ENCODE measurements at places on chromosomes 4 and X.

GRCh38 chr4:14130551-14130950 lies 503.0 kb upstream of the BOD1L1 start:
- DNase-seq, result no peak

DNA sequence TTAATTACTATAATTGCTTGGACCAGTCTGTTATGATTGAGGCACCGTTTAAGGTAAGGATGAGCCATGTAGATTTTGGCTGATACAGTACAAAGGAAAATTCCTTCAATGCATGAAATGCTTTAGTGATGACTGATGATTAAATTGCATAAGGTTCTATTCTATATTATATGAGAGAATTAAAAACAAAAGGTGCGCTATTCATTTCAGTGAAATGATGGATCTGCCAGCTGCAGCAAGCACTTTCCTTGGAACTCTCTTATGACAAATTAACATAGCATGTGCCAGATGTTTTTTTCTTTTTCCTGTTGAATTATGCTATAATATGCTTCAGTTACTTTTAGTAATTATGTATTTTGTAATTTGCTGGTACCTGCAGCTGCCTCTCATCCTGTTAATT lies 98.5 kb downstream of the JADE1 start:
- no peak for DNase-seq

DNA sequence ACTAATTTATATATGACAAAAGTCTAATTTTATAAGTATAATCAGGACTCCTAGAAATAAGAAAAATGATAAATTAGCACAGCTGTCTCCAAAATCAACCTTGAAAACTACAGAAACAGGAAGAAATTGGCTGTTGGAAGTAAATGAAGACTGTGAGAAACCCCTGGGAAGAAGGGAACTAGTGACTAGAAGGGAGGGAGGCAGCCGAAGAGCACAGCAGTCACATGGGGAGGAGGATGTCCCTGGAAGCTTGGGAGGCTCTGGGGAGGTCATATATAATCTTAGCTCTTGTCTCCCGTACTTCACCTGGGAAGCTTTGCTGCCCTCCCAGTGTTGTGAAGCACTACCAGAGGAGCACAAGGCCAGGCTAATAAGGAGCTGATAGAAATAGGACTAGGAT lies 8.9 kb upstream of the TMA16 start:
- DNase-seq, result no peak

DNA sequence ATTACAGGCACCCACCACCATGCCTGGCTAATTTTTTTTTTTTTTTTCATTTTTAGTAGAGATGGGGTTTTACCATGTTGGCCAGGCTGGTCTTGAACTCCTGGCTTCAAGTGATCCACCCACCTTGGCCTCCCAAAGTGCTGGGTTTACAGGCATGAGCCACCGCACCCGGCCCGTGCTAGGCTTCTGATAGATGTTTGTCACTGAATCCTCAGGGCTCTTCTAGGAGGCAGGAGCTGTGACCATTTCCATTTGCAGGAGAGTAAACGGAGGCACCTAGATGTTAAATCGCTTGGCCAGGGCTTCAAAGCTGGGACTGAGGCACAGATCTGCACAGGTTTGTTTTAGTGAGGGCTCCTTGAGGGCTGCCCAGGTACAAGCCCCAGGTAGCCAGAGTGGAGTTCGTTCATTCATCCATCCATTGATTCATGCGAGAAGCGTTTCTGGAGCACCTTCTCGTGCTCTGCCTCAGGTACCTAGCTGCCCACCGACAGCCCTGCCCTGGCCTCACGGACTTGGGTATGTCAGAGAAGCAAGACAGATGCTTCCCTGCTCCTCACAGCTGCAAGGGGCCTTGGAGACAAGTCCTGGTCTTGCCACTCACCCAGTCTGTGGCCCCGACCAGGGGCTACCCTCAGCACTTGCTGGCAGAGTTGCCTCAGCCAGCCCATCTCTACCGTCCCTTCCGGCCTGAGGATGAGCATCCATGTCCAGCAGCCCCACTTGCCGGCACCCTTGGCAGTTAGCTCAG lies 106.4 kb downstream of the PSAPL1 start:
- DNase-seq, result no peak

DNA sequence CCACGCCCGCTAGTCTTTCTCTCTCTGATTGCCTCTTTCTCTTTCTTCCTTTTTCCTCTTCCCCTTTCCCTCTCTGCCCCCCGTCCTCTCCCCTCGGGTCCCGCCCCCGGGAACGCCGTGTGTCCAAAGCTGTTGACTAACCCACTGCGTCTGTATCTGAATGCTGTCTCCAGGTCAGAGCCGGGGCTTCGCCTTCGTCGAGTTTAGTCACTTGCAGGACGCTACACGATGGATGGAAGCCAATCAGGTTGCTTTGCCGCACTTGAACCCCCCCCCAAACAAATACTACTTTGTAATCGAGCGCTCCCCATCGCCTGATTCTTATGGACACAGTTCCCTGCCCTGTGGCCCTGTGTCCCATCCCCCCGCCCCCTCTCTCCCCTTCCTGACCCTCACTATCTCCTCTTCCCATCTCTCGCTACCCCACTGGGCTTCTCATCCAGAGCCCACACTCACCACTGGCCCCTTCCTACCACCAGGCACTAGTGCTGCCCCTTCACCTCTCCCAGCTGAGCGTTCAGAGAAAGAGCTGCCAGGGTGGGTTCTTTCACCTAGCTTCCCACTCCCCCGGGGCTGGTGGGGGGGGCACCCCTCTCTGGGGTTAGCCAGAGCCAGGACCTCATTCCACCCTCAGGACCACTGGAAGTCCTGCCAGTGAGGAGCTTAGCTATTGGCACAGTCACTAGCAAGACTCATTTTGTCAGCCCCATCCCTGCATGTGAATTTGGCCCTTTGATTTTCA lies 18.6 kb upstream of the UBA1 start:
- no peak for DNase-seq
